ENCODE measurements at places on chromosomes 1 and 21. TPM values are rescaled to one million over a fixed set of nuclear protein-coding genes. Genes with fewer than 3 reads are reported as not detected.

Gene GPR3
- 1.1 TPM for total RNA-seq

Gene LCE3E
- not detected for total RNA-seq

Gene HPCA
- total RNA-seq: 0.61 TPM

Gene HMGCS2
- not detected for total RNA-seq

Gene SHE
- total RNA-seq: not detected

Gene MTARC1
- not detected for total RNA-seq

Gene LCE1B
- not detected for total RNA-seq

Gene EPHA2
- total RNA-seq: not detected

Gene CCDC30
- total RNA-seq: 3.0 TPM

Gene EVA1B
- 5.8 TPM for total RNA-seq

Gene ZNF683
- total RNA-seq: 1.3 TPM

Gene LMX1A
- not detected for total RNA-seq

Gene IL20
- total RNA-seq: not detected

Gene CDC14A
- 14.3 TPM for total RNA-seq

Gene ILDR2
- 14.3 TPM for total RNA-seq

Gene COL9A2
- total RNA-seq: 4.3 TPM

Gene LIN28A
- not detected for total RNA-seq

Gene THRAP3
- 121 TPM for total RNA-seq

Gene S100A12
- total RNA-seq: not detected

Measured in activated CD8-positive, alpha-beta T cell treated with anti-CD3 and anti-CD28 coated beads for 36 hours (primary cell).